Smooth muscle cell of the brain vasculature (primary cell): ENCODE measurements at places on chromosomes 7 and 10.

- no peak for DNase-seq
These were observed 159.8 kb upstream of the LANCL2 start for GRCh38 chr7:55205124-55205955.

DNA sequence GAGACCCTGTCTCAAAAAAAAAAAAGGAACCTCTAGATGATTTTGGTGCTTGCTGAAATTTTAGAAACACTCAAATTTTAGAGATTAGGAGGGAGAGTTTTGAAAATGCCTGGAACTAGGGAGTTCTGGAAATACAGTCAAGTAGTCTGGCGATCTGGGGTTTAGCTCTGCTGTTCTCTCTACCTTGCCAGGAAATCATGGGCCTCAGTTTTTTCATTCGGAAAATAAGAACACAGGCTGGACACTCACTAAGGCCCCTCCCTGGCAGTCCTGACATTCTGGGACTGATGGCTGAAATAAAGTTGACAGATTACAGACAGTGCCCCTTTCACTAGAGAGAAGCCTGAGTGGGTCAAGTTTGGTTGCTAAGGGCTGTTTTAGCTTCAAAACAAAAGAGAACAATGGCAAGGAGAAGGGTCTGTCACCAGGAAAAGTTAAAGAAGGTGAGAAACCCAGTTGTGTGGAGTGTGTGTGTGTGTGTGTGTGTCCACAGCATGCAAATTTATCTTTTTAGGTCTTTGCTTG, 25.0 kb upstream of the CALN1 start:
- no peak for DNase-seq

- peak; percentile 29 for DNase-seq
These were observed 274.9 kb upstream of the GALNT17 start for GRCh38 chr7:70856901-70857630.

DNA sequence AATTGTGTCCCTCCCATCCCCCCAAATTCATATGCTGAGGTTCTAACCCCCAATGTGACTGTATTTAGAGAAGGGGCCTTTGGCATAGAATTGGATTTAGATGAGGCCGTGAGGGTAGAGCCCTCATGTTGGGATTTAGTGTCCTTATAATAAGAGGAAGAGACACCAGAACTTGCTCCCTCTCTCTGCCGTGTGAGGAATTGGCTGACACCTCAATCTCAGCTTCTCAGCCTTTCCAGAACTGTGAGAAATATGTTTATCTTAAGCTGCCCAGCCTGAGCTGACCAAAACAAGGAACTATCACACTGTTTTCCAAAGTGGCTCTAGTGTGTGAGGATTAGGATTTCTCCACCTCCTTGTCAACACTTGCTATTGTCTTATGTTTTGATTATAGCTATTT, 400.0 kb upstream of the FZD8 start:
- no peak for DNase-seq

DNA sequence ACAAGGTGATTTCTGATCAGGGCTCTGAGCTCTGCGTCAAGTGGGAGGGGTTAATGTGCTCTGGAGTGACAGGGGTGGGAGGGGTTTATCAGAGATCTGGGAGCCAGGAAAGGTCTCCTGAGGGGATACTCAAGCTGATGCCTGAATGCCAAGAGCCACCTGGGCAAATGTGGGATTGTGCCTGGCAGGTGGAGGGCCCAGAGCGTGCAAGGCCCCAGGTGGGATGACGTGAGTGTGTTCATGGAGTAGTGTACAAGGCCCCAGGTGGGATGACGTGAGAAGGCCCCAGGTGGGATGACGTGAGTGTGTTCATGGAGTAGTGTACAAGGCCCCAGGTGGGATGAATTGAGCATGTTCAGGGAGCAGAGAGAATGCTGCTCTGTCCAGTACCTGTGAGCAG, 610.3 kb downstream of the PTPRN2 start:
- no peak for DNase-seq

DNA sequence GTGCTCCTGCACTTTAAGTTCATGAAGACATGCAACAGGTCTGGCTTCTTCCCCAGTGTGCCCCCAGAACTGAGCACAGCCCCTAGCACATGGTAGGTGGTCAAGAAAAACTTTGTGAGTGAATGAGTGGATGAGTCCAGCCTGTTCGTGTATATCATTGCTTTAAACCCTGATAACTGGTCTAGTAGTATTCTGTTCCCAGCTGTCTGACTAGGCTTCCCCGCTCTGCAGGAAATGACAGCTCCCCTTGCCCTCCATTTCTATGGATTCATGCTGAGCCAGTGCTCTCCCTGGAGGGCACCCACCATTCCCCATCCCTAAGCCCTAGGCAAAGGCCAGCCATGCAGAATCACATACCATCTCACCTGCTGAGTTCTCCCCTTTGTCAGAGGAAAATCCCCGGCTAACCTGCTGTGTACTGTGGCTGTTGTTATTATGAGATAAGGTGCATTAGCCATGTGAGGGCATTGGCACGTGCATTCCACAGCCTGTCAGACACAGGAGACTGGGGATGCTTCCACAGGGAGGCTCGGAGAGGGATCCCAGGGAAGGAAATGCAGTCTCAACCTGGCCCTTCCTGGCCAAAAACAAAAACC, 698.9 kb downstream of the GRID1 start:
- DNase-seq: no peak

GRCh38 chr7:27953361-27953760, 213.4 kb downstream of the TAX1BP1 start:
- no peak for DNase-seq

DNA sequence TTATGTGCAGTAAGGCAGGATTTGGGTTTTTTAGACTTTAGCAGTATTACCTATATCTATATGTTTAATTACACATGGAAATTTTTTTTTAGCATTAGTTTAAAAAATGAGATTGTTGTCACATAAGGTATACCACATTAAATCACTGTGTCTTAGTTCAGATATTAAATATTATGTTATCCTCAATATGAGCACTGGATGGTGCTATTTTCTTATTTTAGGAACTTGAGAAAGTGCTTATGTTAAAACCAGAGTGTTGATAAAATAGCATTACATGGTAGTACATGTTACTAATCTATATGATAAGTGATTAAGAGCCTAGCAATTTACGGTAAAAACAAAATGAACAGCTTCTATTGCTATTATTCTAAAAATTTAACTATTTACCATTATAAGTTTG, 28.8 kb downstream of the MIOS start:
- DNase-seq: peak; percentile 3

DNA sequence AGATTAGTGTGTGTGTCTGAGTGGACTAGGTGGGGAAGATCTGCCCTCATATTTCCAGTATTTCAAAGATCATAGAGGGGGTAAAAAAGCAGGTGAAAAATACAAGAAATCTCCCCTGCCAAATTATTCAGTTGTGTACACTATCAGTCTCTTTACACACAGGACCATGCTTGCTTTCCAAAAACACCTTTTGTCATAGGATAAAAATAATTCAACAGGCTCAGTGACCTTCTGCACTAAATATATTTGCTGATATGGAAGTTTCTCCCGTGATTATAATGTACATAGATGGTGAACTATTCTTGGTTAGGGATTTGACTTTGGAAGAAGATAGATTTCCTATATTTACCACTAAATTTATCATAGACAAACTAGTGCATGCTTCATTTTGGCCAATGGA, 24.6 kb upstream of the CSTF2T start:
- DNase-seq: no peak

DNA sequence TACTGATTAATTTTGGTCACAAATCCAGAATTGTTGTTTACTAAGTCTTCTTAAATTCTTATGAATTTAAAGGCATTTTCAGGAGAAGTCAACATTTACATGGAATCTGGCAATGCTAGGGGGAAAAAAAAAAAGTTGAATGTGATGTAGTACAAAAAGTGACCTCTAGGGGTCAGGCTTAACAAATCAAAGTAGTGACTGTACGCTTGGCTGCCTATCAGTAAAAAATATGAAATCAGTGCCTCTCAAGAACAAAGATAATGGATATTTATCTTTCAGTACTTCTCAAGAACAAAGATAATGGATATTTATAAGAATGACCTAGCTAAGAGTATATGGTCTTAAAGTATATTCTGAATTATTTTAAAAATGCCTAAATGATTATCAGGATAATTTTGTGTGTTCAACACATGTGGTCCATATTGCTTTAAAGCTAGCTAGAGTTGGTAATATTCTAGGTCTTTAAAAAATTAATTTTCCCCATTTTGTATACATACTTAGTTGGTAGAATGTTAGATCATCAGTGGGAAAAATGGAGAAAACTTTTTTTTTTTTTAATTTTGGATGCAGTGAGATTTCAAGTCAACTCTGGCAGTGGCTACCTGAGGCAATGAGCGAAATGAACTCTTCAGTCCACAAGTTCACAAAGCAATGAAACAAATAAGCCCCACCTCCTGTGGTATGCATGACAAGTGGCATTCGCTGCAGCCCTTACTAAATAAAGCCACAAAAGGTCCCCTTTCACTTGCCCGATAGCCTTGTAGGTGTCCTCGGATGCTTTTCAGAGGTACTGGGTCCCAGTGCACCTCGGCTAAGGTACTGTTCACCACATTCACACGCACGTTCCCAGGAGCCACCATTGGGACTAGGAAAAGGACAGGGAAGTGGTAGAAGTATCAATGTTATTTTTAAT, 51.2 kb upstream of the LAMB4 start:
- DNase-seq: peak; percentile 53

DNA sequence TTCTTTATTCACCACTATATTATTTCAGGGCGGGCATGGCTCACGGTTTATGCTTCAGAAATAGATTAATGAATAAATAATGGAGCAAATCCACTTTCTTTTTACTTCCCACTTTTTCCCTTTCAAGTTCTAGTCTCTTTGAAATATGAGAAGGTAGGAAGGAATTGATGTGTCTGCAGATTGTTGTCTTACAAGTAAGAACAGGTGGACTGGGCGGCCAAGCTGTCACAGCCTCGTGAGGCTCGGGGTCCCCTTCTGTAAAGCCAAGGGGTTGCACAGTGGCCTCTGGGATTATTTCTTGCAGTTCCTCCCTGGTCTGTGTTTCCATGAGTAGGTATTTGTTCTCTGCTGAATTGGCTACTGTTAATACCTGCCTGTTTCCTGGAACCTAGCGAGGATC, 11.2 kb downstream of the VWA2 start:
- no peak for DNase-seq

DNA sequence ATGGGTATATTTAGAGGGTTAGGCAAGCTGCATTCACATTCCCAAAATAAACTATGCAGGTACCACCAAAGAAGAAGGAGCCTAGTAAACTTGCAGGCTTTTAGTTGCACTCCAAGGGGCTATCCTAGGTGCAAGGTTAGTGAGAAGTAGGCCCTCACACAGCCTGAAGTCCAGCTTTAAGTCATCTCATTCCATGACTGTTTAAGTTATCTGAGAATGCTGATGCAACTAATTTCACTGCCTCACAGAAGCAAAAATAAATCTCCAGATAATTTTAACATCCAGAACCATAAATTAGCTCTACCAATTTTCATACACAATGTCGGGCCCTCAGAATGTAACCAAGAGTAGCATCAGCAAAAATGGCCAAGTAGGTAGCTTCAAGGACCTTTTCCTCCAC, 34.3 kb upstream of the HHEX start:
- no peak for DNase-seq

DNA sequence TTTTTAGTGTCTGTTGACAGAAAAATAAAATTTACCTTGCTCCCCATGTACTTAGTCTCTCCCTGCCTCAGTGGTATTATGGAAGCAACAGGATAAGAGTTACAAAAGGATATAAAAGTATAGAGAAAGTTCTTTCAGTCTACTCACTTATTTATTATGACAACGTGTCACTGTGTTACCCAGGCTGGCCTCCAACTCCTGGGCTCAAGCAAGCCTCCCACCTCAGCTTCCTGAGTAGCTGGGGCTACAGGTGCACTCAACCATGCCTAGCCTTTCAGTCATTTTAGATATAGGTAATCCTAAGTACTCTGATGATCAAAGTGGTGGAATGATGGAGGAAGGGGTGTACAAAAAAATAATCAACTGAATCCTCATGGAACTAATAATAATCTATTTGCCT, 215.2 kb upstream of the MKLN1 start:
- no peak for DNase-seq

DNA sequence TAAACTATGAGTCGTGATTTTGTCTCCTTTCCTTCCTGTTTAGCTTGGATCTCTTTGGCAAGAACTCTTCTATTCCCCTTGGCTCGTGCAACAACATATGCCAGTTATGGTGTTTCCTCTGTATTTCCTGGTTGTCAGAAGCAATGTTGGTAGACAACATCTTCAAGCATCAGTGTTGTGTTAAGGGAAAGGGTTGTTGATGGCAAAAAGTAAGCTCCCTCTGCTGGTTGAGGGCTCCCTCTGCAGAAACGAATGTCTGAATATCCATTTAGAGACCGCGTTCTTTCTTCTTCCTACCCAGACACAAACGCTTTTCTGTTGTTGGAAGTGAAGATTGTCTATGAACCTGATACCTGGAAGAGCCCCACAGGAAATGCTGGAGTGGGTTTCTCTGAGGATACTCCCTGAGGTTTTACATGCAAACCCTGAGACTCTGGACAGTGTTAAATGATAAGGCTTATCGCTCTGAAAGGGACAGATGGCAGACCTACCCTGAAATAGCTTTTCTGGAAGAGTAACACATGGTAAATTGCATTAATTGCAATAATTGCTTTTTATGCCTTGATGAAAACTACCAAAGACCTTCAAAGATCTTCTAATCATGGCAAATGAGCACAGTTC, 23.5 kb upstream of the C1QL3 start:
- no peak for DNase-seq

DNA sequence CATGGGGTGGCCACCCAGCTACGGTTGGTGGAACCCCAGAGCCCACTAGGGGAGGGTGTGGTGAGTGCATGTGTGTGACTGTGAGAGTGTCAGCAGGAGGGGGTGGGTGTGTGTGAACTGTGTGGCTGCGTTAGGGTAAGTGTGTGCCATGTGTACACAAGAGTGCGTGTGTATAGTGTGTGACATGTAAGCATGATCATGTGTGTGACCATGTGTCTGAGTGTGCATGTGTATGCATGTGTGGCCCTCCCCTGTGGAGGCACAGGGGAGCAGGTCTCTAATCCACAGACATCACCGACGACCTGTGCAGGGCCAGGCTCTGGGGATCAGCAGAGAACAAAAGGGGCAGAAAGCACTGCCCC, 3.5 kb upstream of the CFAP46 start:
- no peak for DNase-seq

- DNase-seq: no peak
These were observed 65.0 kb downstream of the ZEB1 start for GRCh38 chr10:31383810-31384588.

GRCh38 chr10:58590152-58590840, 77.6 kb downstream of the BICC1 start:
- peak; percentile 84 for DNase-seq

GRCh38 chr7:22151901-22152300, 205.1 kb downstream of the RAPGEF5 start:
- DNase-seq: no peak

DNA sequence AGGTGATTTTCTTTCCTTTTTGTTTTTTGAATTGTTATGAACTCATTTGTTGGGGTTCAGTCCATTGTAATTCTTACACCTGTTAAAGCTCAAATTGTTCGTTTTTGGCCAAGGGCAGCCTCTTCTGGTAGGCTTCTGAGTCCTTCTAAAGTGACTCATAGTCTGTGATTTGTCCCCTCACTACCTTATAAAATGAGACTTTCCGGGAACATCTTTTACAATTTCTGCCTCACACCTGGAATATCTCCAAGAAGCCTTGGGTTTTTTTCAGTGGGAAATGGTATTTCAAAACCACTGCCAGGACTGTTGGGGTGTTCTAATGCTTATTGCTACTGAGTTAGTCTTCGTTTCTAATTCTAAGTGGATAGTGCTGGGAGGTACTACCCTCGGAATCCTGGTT, 56.7 kb downstream of the BMPR1A start:
- DNase-seq: no peak

- DNase-seq: no peak
These were observed 134.9 kb downstream of the RAMP3 start for GRCh38 chr7:45292481-45292880.

- DNase-seq: no peak
These were observed 162.9 kb downstream of the ST7 start for GRCh38 chr7:117116211-117116610.
